Motor neuron (in vitro differentiated cells): ENCODE measurements at places on chromosomes 4 and X.

DNA sequence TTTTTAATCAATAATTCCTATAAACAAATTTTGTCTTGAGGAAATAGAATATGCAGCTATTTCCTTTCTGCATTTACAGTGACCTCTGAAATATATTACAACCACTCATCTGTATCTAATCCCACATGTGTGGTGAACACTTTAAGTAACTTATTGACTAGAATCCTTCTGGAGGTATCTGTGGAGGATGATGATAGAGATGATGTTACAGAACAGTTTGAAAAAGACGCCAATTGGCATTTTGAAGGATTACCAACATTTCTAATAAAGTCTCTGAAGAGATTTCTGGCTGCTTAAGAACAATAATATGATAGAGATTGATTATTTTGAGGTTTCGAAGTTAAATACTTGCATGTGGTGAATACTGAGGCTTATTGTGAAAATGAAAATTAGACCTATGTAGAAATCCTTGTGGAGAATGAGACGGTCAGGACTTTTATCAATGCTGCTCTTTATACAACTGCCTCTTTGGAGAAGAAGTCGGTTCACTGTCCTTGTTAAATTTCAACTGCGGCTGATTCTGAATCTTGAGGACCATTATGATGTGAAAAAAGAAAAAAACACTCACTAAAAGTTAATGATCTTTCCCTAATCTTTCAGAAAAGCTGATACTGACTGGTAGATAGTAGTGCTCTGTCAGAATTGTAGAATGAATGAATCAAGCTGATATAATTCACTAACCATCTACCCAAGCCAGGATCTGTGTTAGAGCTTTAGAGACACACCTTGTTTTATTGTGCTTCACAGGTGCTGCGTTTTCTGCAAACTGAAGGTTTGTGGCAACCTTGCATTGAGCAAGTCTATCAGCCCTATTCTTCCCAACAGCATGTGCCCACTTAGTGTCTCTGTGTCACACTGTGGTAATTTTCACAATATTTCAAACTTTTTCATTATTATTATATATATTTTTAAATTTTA is 204.7 kb downstream of the SPRY1 start:
- ATAC-seq = no peak

- ATAC-seq = no peak
Measured at GRCh38 chr4:52884994-52885393, 22.9 kb downstream of the RASL11B start.

DNA sequence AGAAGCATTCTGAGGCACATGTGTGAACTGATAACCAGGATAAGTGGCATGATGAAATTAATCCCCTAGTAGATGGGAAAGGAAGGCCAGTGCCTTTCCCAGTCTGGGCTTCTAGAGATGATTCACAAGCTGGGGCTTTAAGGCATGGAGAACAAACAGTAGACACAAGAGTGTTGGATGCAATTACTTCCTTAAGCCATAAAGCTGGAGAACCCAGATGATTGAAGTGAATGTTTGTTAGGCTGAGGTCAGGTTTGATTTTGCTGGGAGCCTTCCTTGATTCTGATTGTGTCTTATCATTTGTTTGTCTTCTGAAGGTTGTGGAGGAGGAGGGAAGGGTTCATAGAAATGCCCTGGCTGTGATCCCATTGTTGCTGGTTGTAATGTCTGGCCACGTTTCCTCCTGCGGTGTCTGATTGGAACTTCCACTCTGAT is 125.2 kb downstream of the NHS start:
- ATAC-seq = no peak

GRCh38 chr4:16785793-16786527 is 112.5 kb downstream of the LDB2 start:
- ATAC-seq = peak; percentile 46

DNA sequence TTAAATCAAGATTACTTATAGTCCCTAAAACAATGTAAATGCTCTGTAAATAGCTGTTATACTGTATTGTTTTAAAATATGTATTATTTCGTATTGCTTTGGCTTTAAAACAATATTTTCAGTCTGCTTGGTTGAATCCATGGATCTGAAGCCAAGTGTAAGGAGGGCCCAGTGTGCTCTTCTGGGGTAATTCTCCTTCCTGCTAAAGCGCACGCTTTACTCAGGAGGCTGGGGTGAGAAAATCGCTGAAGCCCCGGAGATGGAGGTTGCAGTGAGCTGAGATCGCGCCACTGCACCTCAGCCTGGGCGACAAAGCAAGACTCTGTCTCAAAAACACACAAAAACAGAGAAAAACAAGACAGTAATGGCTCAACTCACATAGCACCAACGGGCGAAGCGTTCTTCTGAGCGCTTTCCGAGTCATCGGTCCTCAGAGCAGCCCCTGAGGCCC is 391 bp upstream of the IDUA start:
- no peak for ATAC-seq

DNA sequence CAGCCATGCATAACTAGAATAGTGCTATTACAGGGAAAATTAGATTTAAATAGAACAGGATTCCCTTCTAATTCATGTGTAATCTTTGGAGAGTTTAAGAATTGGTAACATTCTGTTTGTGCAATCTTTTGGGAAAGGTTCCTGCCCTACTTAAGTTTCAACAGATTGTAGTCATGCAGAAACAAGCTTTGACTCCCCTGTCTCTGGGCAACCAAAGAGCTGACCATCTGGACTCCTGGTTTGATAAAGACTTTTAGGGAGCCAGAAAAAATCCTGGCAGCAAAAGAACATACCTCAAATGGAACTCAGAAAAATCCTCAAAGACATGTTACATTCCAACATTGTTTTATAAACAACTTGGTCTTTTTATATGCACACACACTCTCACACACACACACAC is 191.1 kb upstream of the NEIL3 start:
- ATAC-seq = peak; percentile 99

DNA sequence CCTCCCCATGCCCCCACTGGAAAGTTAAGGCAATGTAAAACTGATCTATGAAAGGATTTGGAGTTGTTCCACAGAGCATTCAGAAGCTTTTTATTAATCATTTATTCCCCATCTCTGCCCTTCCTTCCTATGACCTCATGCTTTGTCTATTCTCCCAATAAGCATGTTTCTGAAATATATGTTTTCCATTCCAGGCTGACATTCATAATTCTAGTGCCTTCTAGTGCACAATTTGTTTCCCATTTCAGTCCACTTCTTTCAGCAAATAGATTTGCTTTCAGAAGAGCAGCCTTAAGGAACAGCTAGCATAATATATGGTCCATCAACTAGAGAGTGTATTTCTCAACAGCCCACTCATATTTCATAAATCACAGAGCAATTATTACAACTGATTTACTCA is 77.1 kb upstream of the ATXN3L start:
- no peak for ATAC-seq

- ATAC-seq = no peak
Measured at GRCh38 chrX:24494647-24495075, 29.6 kb downstream of the PDK3 start.

- no peak for ATAC-seq
Measured at GRCh38 chrX:68932611-68933010, 103.8 kb downstream of the EFNB1 start.

DNA sequence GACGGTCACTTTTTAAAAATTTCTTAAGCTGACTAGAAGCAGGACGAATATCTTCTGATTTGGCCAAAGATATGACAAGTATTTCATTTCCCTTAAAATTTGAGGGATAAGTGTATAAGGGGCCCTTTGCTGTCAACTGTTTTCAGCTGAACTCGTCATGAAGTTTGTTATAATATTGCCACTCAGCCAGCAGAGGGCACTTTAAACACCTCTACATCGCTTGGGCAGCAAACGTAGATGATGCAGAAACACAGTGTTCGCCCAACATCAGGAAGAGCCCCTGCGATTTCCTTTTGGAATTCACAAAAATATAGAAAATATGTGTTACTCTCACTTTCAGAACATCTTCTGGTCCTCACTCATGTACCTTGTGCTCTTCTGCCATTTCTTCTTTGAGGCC is 435.7 kb upstream of the FMR1 start:
- no peak for ATAC-seq

DNA sequence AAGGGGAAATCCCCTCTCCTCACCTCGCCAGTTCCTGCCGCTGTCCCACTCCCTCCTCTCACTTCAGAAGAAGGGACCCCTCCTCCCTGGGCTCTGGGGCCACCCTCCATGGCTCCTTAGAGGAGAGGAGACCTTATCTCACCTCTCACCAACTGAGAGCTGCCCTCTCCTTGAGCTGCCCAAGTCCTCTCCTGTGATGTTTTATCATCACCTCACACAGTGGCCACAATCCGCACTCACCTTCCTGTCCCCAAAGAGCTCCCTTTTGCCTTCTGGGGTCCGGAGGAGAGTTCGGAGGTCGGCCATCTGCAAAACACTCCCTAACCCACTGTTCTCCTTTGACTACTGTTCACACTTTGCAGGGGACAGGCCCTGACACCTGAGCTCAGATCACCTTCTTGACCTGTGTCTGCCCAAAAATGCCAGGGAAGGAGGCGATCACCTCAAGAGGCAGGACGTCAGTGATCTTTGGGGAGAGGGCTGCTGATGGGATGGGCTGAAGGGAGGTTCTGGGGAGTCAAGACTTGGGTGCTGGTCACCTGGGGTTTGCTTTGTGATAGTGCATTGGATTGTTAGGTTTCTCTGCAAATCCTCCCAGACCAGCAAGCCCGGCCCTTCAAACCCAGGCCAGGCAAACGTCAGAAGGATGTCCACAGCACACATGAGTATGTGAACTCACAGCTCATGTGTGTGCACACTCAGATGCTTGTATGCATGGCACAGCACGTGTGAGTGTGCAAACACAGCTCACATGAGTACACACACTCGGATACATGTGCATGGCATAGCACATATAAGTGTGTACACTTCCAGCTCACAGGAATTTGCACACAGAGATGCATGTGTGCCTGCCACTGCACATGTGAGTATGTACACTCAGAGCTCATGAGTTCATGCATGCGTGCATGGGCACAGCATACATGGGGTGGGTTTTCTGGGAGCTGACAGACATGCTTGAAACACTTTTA is 41.8 kb downstream of the HTRA3 start:
- ATAC-seq = no peak

DNA sequence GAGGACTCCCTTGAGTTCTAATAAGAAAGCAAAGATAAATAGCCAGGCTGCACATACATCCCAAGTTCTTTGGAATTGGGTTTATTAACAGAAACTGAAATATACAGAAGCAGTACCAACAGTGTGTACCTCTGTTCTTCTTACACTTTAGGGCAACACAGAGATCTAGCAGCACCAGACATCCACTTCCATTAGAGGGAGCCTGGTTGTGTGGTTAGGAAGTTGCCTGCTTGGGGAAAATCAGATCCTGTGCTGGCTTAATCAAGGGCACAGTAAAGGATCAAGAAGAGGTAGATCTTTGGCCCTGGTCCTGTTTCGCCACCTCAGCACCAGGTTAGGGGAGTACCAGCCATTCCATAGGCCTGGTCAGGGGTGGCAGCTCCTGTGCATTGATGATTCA is 231.1 kb upstream of the ARHGAP24 start:
- no peak for ATAC-seq

GRCh38 chr4:145183023-145183422 is 2.6 kb upstream of the OTUD4 start:
- no peak for ATAC-seq

GRCh38 chr4:133102612-133103409 is 46.3 kb upstream of the PCDH10 start:
- ATAC-seq = no peak

GRCh38 chrX:39425124-39425806 is 624.0 kb downstream of the MID1IP1 start:
- ATAC-seq = no peak

DNA sequence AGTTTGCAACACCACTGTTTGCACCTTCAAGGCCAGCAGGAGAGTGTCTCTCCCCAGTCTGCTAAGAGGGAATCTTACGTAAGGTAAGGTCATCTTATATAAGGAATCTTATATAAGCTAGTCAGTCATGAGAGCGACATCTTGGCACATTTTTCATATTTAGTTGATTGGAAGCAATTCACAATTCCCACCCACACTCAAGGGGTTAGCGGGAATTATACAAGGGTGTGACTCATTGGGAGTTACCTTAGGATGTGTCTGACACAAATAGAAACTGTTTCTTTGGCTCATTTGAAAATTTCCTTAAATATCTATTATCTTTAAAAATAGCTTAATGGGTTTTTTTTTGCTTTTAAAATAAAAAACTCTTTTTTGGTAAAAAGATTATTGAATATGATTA is 62.1 kb upstream of the GRPR start:
- no peak for ATAC-seq

- ATAC-seq = no peak
Measured at GRCh38 chrX:147498796-147499195, 412.9 kb upstream of the FMR1 start.

DNA sequence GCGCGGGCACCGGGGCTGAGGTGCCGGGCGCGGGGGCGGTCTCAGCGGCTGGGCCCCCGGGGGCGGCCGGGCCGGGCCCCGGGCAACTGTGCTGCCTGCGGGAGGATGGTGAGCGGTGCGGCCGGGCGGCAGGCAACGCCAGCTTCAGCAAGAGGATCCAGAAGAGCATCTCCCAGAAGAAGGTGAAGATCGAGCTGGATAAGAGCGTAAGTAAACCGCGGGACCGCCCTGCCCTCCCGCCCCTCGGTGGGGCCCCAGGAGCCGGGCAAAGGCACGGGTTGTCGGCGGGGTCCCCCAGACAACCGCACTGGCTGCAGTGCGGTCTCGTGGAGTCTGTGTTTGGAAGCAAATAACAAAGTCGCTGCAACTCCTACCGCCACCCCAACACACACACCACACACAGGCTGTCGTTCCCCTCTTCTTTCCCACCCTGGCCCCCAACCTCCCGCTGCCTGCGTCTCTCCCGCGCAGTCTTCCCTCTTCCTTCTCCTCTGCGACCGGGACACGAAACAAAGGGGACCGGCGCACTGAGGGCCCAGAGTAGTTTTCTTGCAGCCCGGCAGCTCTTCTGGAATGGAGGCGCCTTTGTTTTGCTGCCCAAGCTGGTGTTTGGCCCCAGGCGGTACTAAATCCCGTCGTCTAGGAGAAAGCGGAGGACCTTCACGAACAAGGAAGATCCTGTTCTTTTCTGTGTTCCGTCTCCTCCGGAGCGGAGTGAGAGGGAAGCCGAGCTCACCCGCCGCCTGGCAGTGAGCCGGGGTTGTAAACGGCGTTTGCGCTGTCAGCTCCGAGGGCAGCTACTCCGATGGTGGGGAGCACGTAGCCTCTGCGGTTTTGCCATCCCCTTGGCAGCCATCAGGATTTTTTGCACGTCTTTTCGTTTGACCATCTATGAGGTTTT is 788 bp downstream of the SAP30 start:
- ATAC-seq = peak; percentile 30

- ATAC-seq = no peak
Measured at GRCh38 chr4:96305030-96305429, 465.1 kb downstream of the PDHA2 start.

DNA sequence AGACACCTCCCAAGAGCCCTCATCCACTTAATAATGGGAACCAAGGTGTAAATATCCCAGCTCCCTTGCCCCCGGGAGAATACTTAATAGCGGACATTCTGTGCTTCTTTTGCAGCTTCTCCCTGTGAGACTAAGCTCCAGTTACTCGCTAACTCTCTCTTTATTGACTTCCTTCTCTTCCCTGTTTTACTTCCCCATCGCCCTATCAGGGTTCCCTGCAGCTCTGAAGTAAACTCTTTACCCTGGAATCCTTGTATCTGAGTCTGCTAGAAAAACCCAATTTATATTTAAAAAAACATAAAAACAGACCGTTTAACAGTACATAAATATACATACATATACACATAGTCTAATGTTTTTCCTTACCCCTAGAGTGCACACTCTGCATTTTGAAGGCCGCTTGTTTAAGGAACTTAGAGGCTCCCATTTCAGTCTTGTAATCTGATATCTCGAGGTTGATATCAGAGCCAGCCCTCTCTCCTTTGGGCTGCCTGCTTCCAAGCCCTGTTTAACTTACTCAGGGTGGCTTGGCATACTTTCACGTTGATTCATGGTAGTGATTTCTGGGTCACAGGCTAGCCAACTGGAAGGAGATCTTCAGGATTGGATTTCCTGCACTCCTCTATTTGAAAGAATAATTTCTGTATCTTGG is 177.4 kb upstream of the SCML1 start:
- no peak for ATAC-seq
